ENCODE measurements at places on chromosomes 16 and 17. TPM values are rescaled to one million over a fixed set of nuclear protein-coding genes. Genes with fewer than 3 reads are reported as not detected.

Gene ICAM2
- 162 TPM for total RNA-seq

Gene ELP5
- total RNA-seq, result 31.9 TPM

Gene KRTAP2-2
- total RNA-seq, result not detected

Gene CD300E
- not detected for total RNA-seq

Gene KRTAP4-5
- total RNA-seq, result not detected

Gene GNGT2
- total RNA-seq, result 1.6 TPM

Gene PARD6A
- 2.8 TPM for total RNA-seq

Gene ASIC2
- 0.34 TPM for total RNA-seq

Gene CAMTA2
- 3.9 TPM for total RNA-seq

Gene HAP1
- 0.65 TPM for total RNA-seq

Gene ZP2
- 0.11 TPM for total RNA-seq

Gene TP53TG3F
- total RNA-seq, result not detected

Gene ZNF750
- total RNA-seq, result under 0.01 TPM

Gene GGA3
- total RNA-seq, result 10.1 TPM

Gene HES7
- not detected for total RNA-seq

Gene ZNF232
- total RNA-seq, result 4.9 TPM

Gene HNF1B
- not detected for total RNA-seq

Gene KRTAP4-1
- not detected for total RNA-seq

Gene PTX4
- 0.17 TPM for total RNA-seq

Gene GLTPD2
- total RNA-seq, result not detected

Gene KRT14
- not detected for total RNA-seq

Gene CIITA
- 0.33 TPM for total RNA-seq

Gene CBX2
- total RNA-seq, result 3.3 TPM

Gene KCNH6
- under 0.01 TPM for total RNA-seq

Gene AIPL1
- not detected for total RNA-seq

Gene SLC13A2
- not detected for total RNA-seq

Gene PRR29
- 0.54 TPM for total RNA-seq

Gene ST3GAL2
- 37.2 TPM for total RNA-seq

Gene CACNG1
- not detected for total RNA-seq

Gene ZNF771
- 13.7 TPM for total RNA-seq

Gene IKZF3
- total RNA-seq, result not detected

Gene C17orf50
- not detected for total RNA-seq

Gene PRSS33
- not detected for total RNA-seq

Gene CD2BP2
- total RNA-seq, result 33.8 TPM

Gene KCNH4
- total RNA-seq, result under 0.01 TPM

Gene MT1A
- 0.43 TPM for total RNA-seq
